ENCODE measurements at places on chromosomes 11 and 22.

GRCh38 chr11:116852261-116853031 is 15.0 kb upstream of the APOA1 start:
- no peak for DNase-seq

- DNase-seq: no peak
These were observed 25.6 kb downstream of the OR2AG2 start for GRCh38 chr11:6746086-6746618.

GRCh38 chr11:23856654-23857053 is 640.2 kb upstream of the LUZP2 start:
- no peak for DNase-seq

DNA sequence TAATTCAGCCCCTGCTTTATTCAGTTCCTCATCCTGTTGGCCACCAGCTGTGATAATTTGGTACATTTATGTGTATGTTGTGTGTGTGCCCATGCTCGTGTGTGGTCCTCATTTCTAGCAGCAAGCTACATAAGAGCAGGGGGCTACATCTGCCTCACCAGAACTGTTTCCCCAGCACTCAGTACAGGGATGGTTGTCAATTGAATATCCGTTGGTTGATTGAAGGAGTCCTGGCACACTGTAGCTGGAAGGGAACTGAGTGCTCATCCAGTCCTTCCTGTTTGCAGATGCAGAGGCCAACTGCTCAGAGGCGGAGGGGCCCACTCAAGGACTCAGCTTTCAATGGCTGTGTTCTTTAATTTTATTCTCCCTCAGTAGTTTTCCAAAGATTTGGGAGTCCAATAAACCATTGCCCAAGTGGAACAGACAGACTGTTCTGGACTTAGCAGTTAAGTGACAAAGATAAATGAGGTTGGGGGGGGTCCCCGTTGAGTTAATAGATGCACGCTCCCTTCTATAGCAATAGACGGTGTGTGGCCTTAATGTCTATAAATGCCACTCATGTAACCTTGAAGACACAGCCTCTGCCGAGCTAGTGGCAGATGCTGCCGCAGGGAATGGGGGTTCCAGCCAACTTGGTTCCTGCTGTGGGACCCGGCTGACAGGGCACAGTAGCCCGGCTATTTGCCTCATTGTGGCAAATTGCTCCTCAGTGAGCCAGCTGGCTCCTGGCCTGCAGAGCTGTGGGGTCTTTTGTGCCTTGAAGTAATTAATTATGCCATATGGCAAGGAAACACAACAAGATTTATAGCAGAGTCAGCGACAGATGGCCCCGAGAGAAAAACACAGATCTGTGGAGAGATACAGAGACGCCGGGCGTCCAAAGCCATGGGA is 71.4 kb upstream of the GRK3 start:
- DNase-seq: no peak

GRCh38 chr11:118002541-118003423 is 16.6 kb downstream of the IL10RA start:
- peak; percentile 50 for DNase-seq

GRCh38 chr11:1693327-1694063 is 3.5 kb upstream of the KRTAP5-6 start:
- peak; percentile 95 for DNase-seq

DNA sequence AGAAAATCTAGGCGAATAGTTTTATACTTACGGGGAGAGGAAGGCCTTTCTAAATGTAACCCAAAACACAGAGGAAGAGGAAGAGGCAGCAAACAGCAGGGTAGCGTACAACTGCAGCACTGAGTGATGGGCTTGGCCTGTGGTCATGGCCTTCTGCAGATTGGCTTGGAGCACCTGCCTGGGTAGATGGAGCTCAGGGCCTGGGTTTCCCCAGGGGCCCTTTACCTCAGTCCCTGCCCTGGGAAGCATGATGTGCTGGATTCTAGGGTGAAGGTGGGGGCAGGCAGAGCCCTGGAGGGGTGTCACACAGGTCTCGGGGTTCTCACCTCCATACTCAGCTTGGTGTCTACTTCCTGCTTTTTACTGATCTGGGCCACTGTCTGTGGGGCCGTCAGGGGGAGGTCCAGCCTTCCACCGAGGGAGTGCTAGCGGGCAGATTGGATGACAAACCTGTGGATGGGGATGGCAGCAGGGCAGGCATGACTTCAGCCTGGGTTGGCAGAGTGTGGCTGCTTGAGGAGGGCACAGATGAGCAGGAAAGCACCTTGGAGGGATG is 27.7 kb upstream of the CHRM1 start:
- no peak for DNase-seq

DNA sequence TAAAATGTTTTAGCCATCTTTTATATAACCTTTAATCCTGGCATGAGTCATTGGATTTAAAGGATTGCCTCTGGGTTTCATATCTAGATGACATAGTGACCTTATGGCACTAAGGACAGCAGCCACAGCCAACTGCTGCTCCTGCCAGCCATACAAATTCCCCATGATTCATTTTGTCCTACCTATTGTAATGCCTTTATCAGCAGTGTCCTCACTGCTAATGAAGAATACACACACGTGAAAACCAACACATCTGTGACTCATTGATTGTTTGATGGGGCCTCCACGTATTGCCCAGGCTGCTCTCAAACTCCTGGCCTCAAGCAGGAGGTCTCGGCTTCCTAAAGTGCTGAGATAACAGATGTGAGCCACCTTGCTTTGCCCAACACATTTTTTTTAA is 1.8 kb downstream of the LDHAL6A start:
- DNase-seq: no peak

- DNase-seq: no peak
These were observed 1.4 kb upstream of the YPEL1 start for GRCh38 chr22:21736948-21737347.

DNA sequence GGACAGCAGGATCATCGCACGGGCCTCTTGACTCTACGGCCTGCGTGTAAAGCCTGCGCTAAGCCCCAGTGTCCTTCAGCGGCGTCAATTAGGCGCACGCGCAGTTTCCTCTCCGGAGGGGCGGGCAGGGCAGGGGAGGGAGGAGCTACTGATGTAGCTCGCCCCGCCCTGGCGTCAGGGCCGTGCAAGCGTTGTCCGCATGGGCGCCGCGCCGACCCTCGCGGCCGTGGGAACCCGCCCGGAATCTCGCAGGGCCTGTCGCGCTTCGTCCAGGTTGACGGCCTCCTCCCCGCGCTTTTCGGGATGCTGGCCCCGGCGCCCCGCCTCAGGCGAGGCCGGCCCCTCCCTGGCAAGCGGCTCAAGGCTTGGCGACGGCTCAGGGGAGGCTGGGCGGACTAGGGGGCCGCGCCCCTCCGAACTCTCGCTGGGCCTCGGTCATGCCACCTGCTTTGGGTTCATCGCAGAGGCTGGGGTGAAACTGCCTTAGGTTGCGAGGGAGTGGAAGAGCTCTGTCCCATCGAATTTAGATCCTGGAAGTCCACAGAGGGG is 61.1 kb downstream of the ST3GAL4 start:
- DNase-seq: no peak

GRCh38 chr11:78834886-78835285 is 260.2 kb upstream of the NARS2 start:
- DNase-seq: no peak

GRCh38 chr22:46533070-46533833 is 4.2 kb downstream of the CELSR1 start:
- DNase-seq: no peak

DNA sequence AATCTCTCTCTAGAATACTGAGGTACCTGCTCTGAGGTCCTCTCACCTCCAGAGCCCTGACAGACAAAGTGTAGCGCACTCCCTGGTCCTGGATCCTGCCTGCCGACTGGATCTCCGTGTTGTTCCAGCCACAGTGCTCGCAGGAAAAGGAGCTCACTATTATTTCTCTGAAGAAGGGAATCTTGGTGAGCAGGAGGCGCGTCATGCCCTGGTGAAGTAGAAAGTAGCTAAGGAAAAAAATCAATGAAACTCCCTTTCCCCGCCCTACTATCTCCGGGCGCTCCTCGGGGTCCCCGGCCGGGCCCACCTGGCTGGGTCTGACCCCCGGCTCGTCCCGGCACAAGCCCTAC is 412 bp downstream of the ZPR1 start:
- no peak for DNase-seq

- no peak for DNase-seq
These were observed 129.1 kb downstream of the DCDC1 start for GRCh38 chr11:31240340-31240904.

DNA sequence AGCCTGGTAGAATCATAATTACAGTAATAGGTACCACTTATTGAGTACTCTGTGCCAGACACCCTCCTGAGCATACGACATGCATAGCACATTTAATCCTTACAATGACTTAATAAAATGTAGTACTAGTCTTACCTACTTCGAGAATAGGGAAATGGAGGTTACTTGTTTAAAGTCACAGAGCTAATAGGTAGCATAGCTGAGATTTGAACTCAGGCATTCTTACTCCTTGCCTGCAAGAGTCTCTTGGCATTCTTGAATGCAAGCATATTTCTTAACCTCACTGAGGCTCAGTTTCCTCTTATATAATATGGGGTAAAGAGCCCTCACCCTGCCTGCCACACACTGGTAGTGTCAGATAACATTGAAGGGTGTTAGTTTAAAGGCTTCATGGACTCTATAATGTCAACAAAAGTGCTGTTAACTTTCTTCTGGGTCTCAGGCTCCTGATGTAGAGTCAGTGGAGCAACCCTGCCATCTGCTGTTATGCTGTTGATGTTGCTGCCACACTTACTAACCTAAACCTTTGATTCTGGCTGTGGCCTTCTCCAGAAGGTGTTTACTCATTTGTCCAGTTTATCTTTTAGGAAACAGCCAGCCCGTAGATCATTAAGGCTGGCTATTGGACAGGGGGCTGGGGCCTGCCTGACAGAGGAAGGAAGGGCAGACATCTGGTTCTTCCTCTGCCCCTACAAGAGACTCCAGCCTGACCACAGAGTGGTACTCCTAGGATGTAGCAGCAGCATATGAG is 18.9 kb downstream of the LIMK2 start:
- no peak for DNase-seq

DNA sequence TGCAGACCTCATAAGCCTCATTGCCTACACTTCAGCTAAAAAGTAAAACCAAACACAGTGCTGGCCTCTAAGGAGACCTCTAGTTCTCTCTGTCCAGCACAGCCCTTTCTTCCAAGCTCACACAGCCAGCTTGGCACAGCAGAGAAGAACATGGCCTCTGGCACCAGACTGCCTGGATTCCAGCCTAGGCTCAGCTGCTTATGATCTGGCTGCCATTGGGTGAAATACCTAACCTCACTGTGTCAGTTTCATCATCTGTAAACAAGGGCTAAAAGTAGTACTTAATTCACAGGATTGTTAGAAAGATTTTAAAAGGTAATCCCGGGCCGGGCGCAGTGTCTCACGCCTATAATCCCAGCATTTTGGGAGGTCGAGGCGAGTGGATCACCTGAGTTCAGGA is 9.9 kb upstream of the ACER3 start:
- DNase-seq: no peak

- no peak for DNase-seq
These were observed 32.2 kb upstream of the HEPHL1 start for GRCh38 chr11:93988912-93989311.

DNA sequence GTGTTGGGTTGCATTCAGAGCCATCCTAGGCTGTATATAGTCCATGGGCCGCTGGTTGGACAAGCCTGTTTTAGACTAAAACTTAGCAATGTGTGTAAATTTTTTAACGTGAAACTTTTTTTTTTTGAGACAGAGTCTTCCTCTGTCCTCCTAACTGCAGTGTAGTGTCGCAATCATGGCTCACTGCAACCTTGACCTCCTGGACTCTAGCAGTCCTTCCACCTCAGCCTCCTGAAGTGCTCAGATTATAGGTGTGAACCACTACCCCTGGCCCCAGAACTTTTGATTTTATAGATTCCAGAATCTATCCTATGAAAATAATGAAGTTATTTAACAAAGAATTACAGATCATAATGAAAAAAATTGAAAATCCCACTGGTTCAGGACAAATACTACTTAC is 29.9 kb upstream of the PANX2 start:
- no peak for DNase-seq

GRCh38 chr11:119536801-119537200 is 113.8 kb upstream of the THY1 start:
- no peak for DNase-seq

DNA sequence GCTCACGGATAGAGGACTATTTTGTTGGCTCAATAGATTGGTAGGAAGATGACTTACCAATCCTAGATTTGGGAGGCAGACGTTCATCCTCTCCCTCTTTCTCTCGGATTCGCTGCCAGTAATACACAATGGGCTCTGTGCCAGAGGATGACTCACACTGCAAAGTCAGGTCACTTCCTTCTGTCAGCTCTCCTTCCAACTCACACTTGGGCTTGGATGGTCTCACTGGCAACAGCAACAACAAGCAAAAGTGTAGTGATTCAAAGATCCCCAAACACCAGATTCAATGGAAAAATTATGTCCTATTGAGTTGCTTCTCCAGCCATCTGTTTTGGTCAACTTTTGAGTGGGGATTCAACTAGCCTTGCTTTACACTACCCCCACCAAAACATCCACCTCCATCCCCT is 21.7 kb upstream of the HSPA8 start:
- peak; percentile 58 for DNase-seq

DNA sequence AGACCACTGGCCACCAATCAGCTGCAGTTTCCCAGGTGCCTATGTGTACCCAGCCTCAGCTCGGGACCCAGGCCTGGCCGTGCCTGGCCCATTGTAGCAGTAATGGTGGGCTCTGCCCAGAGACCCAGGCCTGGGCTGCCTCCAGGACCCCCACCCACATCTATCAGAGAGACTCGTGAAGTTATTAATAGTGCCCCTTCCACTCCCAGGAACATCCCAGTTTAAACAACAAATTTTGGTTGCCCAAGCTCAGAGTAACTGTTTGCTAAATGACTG is 42.5 kb downstream of the IGLL5 start:
- DNase-seq: no peak

DNA sequence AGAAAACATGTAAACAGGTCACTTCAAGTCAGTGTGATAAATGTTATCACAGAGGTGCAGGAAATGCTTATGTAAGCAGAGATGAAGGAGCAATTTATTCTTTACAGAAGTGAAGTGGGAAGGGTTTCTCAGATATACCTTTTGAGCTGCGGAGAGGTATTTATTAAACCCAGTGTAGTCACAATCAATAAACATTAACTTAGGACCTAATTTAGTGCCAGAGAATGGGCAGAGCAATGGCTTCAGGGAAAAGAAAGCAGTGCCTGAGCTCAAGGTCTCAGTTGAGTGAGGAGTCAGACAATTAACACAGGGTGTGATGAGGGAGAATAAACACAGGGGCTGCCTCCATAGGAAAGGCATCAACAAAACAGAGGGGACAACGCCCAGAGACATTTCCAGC is 1.9 kb downstream of the MS4A5 start:
- no peak for DNase-seq

DNA sequence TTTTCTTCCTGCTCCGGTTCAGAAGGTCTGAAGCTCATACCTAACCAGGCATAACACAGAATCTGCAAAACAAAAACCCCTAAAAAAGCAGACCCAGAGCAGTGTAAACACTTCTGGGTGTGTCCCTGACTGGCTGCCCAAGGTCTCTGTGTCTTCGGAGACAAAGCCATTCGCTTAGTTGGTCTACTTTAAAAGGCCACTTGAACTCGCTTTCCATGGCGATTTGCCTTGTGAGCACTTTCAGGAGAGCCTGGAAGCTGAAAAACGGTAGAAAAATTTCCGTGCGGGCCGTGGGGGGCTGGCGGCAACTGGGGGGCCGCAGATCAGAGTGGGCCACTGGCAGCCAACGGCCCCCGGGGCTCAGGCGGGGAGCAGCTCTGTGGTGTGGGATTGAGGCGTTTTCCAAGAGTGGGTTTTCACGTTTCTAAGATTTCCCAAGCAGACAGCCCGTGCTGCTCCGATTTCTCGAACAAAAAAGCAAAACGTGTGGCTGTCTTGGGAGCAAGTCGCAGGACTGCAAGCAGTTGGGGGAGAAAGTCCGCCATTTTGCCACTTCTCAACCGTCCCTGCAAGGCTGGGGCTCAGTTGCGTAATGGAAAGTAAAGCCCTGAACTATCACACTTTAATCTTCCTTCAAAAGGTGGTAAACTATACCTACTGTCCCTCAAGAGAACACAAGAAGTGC is 661 bp upstream of the MALAT1 start:
- no peak for DNase-seq

Measured in mesothelial cell of epicardium (in vitro differentiated cells).